ENCODE measurements at places on chromosomes 3 and 15. TPM values are rescaled to one million over a fixed set of nuclear protein-coding genes. Genes with fewer than 3 reads are reported as not detected.
A peak's percentile ranks its signal among the peaks of the same experiment; 100 is the strongest.

DNA sequence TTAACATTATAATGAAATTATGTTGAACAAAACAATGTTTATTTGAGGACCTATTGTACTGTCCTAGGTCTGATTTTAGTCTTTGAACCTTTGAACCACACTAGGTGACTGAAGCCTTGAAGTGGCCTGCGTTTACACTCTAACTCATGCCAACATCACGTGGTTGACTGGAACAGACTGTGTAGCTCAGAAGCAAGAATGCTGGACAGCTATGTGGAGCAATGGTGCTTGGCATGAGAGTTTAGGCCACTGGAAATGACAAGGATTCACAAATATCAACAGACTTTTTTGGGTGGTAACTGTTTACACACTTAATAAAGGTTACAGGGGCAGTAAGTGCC lies 391.5 kb downstream of the RAP2B start:
- DNase-seq, result no peak

DNA sequence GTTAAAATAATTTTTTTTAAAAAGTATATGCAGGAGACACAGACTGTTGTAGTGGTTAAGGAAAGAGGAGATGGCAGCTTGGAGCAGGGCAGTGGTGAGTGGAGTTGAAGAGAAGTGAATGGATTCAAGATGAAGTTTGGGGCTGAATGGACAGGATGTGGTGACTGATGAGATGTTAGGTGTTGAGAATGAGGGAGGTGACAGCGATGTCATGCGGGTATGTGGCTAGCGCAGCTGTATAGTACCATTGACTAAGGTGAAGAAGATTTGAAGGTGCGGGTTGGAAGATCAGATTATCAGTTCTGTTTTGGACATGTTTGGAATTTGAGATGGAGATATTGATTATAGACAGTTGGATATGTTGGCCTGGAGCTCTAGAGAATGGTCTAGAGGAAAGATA lies 20.1 kb downstream of the FBXO22 start:
- no peak for DNase-seq

DNA sequence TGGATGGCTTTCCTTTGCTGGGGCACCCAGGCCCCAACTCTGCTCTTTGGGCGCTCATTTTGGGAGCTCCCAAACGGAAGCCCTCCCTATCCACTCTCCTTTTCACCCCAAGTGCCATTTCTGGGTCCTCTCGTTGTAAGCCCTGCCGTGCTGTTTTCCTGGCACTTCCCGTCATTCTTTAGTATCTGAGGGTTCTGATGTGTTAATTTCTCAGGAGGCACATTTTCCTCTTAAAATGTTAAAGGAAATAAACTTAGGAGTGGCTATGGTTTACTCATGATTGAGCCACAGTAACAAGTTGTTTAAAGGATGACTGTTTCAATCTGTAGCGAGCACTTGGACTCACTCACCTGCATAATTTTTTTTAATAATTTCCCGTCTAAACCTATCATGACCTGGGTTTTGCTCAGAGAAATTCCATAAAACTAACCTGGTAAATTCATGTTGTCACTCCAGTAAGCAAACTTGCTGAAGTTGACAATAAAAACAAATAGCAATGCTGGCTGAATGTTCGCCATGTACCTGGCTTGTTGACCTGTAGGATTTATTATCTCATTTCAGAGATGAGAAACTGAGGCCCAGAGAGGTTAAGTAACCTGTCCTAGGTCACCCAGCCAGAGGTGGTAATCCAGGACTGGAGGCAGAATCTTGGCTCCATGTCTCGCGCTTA lies 10.6 kb downstream of the ALDH1A3 start:
- no peak for DNase-seq

DNA sequence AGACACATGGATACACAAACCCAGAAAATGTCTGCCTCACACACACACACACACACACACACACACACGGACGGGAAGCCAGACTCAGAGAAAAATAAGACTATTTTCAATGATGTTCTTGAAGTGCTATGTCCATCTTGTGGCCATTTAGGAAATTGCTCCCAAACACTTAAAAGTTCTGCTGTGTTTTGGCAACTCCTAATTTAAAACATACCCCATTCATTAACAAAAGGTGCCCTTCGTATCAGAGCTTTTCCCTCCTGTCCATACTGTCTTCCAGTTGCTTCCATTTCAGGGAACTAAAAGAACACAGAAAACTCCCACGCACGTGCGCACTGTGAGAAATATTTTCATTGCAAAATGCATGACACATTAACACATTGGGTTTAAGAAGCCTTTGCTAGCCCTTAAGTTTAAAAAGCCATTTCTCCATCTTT lies 44.6 kb downstream of the SLC12A1 start:
- DNase-seq, result no peak

DNA sequence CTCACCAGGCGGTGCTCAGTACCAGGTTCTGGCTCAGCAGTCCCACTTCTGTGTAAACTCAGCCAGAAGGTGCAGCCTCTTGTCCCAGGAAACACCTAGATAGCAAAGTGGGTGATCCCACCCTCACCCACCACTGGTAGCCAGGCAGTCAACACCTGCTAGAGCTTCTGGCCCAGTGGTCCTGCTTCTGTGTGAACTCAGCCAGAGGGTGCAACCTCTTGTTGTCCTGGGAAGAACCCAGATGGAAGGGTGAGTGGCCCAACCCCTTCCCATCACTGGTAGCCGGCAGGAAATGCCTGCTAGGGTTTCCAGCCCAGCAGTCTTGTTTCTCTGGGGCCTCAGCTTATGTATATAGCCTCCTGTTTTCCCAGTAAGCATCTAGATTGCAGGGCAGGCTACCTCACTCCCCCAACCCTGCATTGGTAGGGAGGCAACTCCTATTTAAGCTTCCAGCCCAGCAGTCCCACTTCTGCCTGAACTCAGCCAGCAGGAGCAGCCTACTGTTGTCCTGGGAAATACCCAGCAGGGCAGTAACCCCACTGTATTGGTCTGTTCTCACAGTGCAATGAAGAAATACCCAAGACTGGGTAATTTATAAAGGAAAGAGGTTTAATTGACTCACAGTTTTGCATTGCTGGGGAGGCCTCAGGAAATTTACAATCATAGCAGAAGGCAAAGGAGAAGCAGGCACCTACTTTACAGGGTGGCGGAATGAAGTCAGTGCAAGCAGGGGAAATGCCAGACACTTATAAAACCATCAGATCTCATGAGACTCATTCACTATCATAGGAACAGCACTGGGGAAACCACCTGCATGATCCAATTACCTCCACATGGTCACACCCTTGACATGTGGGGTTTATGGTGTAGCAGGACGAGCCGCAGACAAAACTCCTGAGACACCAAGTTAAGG lies 110.6 kb downstream of the DTWD1 start:
- DNase-seq, result no peak

DNA sequence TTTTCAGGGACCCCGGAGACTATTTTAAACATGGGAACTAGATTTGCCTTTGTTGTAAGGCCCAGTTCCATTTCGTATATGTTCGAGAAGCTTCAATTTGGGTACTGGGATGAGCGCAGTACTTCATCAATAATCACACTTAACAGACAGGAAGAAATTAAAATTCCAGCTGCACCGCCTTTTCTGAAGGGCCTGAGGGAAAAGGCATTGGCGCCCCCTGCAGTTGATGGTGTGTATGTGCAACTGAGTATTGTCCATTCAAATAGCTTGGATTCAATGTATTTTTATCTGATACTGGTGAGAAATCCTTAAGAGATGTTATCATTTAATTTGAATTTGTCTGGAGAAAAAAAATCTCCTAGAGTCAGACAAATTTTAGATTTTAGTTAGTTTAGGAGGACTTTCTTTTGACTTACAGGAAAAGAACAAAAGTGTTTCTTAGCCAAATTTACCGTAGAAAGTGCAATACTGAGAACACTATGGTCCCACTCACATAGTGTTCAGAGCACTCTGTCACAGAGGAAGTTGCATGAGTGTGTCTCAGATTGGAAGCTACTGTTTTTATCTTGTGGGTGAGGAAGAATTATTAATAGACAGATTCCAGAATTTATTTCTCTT lies 5.4 kb upstream of the ALDH1A2 start:
- DNase-seq, result peak; percentile 57

The SELENOT gene
- total RNA-seq, result 59.5 TPM

The STRC gene
- total RNA-seq, result 0.59 TPM
